Posterior vena cava (tissue), 2 donors: ENCODE measurements at places on chromosomes 6 and 20.

- DNase-seq, result no peak
Observed at GRCh38 chr6:126761854-126762253, 356.6 kb upstream of the RSPO3 start.

- DNase-seq, result no peak
Observed at GRCh38 chr6:110613356-110613755, 136.9 kb upstream of the SLC22A16 start.

- no peak for DNase-seq
Observed at GRCh38 chr20:53643031-53643832, 49.6 kb upstream of the ZNF217 start.

DNA sequence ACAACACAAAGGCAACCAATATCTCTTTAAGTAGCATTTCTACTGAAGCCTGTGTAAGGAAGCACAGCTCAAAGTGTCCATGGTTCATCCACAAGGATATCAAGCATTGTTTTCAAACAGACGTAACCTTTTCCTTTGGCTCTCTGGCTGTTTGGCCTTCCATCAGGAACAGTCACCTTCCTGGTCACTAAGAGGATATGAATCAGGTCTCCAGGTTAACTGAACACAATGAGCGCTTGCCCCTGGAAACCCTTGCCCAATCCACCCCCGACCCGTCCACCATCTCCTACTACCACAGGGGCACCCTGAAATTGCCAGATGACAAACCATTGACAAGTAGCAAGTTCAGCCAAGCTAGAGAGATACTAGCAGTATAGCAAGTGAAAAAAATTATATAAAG, 114.4 kb upstream of the COL21A1 start:
- no peak for DNase-seq

- DNase-seq, result no peak
Observed at GRCh38 chr20:54132612-54133433, 41.0 kb downstream of the CYP24A1 start.

- peak; percentile 74 for DNase-seq
Observed at GRCh38 chr6:31115941-31116560, 1.5 kb downstream of the PSORS1C1 start.

DNA sequence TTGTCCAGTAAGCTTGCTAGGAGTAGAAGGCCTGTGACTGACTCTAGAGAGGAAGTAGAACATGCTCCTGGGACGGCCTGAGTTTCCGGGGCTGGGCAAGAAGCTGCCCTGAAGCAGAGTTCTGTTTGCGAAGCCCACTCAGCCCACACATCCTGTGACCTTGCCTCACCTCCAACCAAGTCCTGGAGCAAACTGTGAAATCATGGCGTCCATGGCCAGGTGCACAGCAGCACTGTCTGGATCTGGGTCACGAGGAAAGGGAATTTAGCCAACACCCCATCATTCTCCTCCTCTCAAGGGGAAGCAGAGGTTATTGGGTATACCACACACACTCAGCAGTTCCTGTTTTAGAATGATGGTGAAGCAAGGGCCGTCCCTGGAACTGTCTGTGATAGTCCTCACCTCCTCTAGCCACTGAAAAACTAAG, 87.5 kb downstream of the CRYBG1 start:
- no peak for DNase-seq

DNA sequence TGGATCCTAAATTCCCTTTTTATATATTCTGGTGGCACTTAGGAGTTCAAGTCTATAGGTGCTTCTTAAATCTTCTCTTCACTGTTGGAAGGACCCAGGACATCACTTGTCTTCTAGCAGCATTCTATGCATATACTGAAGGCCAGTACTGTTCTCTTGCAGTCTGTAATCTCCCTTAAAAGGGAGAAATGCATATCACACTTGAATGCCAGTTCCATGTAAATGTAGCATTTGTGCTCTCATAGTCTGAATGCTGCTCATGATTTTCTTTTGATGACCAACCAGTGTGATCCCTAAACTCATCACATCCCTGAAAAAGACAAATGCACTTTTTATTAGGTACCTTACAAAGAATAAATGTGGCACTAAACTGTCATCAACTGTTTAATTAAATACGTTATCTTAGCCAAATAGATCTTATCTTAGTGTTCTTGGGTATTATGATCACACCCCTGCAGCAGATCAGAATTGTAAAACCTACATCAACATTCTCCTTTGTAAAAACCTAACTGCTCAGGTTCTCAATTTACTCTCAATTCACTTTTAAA, 176.1 kb downstream of the EPHA7 start:
- DNase-seq, result no peak

GRCh38 chr6:87753131-87753685, 51.2 kb upstream of the AKIRIN2 start:
- no peak for DNase-seq

GRCh38 chr20:25987073-25987927, 290.6 kb upstream of the ZNF337 start:
- no peak for DNase-seq

- DNase-seq, result no peak
Observed at GRCh38 chr6:429515-430121, 38.1 kb downstream of the IRF4 start.

- peak; percentile 31 for DNase-seq
Observed at GRCh38 chr6:38187325-38187724, 367.8 kb downstream of the ZFAND3 start.

DNA sequence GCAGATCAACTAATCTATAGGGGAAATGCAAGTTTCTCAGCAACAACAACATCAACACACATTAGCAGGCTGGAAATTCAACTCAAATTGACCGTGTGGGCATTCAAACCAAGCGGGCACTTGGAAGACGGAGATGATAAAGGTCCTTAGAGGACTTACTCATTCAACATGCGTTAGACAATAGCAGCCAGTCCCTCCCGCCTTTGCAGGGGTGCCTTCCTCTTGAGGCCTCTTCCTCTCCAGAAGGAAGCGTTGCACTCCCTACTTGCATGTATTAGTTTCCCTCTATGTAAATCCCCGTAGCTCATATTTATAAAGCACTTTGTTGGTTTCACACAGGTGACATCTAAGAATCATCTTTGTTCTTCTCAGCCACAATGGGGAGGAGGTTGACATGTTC, 300.8 kb upstream of the STXBP5 start:
- no peak for DNase-seq

- DNase-seq, result no peak
Observed at GRCh38 chr6:37052027-37052628, 46.7 kb downstream of the FGD2 start.

DNA sequence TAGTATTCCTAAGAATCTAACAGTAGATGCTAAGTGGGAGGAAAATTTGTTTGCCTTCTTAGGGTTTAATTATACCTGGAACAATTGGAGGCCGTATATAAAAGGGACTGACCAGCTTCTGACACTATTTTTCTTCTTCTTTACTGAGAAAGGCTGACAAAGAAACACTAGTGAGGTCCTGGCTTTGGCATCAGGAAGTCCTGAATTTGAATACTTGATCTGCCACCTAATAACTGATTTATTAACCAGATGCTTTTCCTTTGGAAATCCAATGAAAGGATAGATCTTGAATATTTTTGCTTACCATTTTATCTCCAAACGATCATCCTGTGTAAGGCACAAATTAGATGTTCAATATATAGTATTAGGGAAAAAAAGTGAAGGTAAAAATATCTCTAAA, 382.5 kb downstream of the CENPW start:
- no peak for DNase-seq

DNA sequence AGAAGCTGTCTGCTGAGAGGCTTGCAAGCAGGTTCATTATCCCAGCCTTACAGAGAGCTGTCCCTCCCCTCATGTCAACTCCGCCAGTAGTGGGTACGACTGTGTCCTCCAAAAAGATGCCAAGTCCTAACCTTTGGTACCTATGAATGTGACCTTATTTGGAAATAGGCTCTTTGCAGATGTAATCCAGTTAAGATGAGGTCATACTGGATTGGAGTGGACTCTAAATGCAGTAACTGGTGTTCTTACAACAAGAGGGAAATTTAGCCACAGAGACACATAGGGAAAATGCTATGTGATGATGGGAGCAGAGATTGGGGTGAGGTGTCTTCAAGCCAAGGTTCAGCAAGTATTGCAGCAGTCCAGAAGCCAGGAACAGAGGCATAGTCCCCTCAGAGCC, 90.8 kb upstream of the FOXP4 start:
- DNase-seq, result no peak

- DNase-seq, result no peak
Observed at GRCh38 chr6:160737934-160738333, 35.9 kb downstream of the PLG start.

- peak; percentile 79 for DNase-seq
Observed at GRCh38 chr6:57313711-57314471, 3.5 kb upstream of the PRIM2 start.

GRCh38 chr6:52969359-52969758, 25.7 kb downstream of the GSTA4 start:
- no peak for DNase-seq

DNA sequence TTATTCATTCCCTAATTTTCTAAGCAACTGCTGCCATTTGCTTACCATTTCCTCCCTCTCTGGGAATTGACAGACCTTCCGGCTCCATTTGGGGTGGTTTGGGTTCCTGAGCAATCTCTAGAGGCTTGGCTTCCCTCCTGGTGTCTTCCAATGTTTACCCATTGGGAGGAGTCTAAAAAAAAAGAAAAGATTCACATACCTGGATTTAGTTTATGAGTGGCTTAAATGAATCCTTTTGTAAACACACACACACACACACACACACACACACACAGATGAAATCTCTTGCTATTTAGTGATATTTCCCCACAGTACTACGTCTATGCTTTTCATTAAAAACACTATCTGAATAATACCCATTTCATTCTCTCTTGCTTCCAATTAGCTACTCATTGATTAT, 48.3 kb upstream of the TRAF3IP2 start:
- DNase-seq, result no peak

DNA sequence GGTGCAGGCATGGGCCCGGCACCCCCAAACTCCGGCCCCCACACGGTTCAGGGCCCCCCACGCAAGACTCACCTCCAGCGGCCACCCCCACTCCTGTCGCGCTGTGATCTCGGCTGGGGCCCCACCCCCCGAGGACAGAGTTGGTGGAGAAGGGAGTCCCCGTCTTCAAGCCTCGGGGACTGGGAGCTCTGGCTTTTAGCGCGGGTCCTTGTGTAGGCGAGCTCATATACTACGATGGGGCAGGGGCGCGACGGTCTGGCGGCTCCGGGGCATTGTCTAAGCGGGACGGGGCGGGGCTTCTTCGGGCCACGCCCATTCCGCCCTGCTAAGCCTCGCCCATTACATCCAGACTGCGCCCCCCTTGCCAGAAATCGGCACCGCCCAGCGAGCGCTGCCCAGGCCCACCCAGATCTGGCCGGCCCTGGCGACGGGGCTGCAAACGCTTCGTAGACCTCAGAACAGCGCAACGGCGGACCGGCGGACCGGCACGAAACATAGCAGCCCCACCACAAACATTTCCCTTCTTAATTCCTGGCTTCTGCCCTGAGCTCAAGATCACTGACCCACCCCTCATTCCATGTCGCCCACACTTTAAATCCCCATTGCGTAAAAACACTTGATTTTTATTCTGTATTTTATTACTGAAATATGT, 1.0 kb upstream of the DDAH2 start:
- DNase-seq, result peak; percentile 97

- no peak for DNase-seq
Observed at GRCh38 chr6:36758516-36759147, 61.0 kb downstream of the RAB44 start.

DNA sequence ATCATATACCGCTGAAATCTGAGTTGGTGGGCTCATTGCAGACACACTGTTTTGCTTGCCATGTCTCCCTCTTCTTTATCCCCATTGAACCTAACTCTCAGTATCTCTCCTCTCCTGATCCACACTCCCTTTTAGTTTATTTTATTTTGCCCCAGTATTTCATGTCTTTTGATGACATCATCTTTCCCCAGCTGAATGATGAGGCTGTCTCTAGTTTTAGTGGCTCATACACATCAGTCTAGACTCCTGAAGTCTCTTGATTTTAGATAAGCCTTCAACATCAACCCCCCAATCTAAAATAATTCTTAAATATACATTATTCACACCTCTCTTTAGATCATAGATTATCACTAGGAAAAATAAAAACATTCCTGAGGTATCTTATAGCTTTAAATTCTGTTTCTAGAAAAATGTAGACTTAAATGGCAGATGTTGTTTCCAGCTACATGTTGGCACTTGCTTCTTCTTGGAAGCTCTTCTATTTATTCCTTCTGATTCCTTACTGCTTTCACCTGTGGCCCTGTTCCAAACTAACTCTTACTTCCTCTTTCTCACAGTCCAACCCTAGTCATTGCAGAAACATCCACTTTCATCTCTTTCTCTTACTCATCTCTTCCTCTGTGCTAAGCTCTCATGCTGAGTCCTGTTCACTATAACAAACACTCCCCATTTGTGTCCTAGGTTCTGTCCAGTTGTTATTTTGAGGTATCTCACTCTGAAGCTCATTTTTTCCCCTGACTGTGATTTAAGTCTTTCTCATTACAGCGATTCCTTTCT, 191.9 kb upstream of the SLC35B3 start:
- no peak for DNase-seq

- no peak for DNase-seq
Observed at GRCh38 chr20:7926767-7927166, 13.5 kb downstream of the HAO1 start.

DNA sequence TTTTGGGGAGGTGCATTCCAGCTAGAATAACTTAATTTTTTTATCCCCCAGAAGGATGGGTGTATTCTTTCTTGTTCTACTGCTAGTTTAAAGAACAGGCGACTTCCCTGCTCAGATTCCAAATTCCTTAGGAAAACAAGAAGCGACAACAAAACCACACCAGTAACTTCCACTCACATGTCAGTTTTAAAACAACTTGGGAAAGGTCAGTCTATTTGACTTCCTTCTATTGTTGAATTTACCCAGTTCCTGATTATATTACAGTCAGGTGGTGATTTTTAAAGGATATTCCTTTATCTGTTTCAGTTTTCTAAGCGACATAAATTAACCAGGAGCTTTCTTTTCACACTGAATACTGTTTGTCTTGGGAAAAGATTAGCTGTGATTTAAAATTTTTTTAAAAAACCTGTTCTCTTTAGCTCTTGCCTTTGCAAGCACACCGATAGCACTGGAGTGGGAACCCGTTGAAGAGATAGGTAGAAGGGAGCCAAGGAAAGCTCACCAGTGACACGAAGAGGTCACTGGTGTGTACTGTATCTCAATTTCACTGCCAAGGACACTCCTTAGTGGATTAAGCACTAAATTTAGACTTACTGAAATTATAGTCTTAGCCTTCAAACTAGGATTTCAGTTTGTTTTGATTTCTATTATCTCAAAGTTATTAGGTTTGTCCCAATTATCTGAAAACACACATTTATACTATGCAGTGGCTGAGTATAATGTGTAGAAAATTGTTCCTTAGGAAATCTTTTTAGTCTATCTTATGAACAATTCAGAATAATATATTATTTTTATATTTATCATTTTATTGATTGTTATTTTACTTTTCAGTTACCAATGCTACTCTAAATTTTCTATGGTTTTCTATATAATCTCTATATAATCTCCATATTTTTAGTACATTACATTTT, 22.3 kb downstream of the MARCKS start:
- DNase-seq, result no peak

GRCh38 chr20:2751878-2752566, 48.4 kb downstream of the CPXM1 start:
- no peak for DNase-seq
